ENCODE measurements at places on chromosomes 6 and 20.

- DNase-seq, result no peak
Measured at GRCh38 chr6:169646906-169647567, 54.8 kb downstream of the WDR27 start.

DNA sequence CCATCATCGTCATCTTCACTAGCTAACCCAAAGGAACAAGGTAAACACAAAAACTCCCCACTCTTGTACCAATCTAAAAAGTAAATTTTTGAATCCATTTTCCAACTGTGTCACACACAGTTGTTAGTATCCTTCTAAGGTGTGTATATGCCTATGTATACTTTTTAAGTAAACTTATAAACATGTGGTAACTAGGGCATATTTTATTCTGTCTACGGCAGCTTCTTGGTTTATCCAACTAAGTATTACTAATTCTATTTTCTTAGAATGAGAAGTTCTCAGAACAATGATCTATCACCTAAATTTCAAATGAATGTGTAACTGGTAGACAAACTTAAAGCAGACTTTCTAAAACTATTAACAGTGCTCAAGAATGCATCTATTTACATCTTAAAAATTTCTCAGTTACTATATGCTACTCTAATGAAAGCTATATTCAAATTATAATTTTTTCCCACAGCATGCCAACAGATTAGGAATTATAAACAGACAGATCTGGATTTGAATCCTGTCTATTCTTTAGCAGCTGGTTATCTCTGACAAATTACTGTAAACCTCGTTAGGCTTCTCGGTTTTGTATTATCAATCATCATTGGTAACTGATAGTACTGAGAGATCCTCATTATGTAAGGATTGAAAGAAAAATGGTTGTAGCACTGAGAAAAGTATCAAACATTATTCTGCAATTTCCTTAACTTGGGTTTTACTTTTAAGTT, 1.8 kb upstream of the PLN start:
- no peak for DNase-seq

GRCh38 chr6:73451223-73452106, 632 bp downstream of the CGAS start:
- peak; percentile 65 for DNase-seq

DNA sequence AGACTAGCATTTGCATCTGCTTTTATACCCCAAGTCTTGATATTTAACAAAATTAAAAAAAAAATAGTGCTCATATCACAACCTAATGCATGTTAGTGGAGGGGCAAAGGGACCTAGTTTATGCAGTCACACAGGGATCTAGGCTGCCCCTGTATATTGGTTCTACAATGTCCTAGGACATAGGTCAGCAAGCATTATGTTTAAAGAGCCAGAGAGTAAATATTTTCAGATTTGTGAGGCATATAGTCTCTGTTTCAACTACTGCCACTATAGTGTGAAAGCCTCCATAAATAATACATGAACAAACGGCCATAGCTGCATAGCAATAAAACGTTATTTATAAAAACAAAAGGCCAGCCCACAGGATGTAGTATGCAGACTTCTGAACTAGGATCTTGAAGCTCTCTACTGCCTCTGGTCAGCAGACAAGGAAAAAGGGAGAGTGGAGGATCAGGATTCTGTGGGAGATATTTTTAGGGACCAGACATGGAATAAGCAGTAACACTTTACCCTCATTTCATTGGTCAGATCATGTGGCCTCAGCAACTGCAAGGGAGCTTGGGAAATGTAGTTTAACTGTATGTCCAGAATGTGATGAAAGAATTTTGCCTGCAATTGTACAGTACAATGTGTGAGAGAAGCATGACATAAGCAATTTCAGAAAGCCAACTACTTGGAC, 414.2 kb upstream of the SPTLC3 start:
- DNase-seq, result no peak

GRCh38 chr6:83815631-83816272, 37.4 kb upstream of the RIPPLY2 start:
- no peak for DNase-seq
